ENCODE measurements at places on chromosomes 7 and 10.

- no peaks in the 10 kb centered on the region for H3K27me3 ChIP-seq
- H3K36me3 ChIP-seq = no peaks in the 10 kb centered on the region
- no peak for DNase-seq
- H3K4me3 ChIP-seq = no peak overlapping the region
Measured at GRCh38 chr7:27605283-27605682, 57.4 kb downstream of the HIBADH start.

- H3K4me1 ChIP-seq = no peaks in the 10 kb centered on the region
- DNase-seq = no peak
- no peak overlapping the region for H3K27ac ChIP-seq
Measured at GRCh38 chr10:98296524-98296923, 28.5 kb upstream of the LOXL4 start.

- H3K4me1 ChIP-seq = no peaks in the 10 kb centered on the region
- no peak overlapping the region for H3K27ac ChIP-seq
- no peaks in the 10 kb centered on the region for H3K36me3 ChIP-seq
Measured at GRCh38 chr10:49134327-49134726, 506 bp upstream of the FAM170B start.

GRCh38 chr10:22742678-22743077 is 28.3 kb upstream of the PIP4K2A start:
- no peak overlapping the region for H3K27ac ChIP-seq
- no peaks in the 10 kb centered on the region for H3K27me3 ChIP-seq
- H3K36me3 ChIP-seq = no peaks in the 10 kb centered on the region
- no peaks in the 10 kb centered on the region for H3K4me1 ChIP-seq

DNA sequence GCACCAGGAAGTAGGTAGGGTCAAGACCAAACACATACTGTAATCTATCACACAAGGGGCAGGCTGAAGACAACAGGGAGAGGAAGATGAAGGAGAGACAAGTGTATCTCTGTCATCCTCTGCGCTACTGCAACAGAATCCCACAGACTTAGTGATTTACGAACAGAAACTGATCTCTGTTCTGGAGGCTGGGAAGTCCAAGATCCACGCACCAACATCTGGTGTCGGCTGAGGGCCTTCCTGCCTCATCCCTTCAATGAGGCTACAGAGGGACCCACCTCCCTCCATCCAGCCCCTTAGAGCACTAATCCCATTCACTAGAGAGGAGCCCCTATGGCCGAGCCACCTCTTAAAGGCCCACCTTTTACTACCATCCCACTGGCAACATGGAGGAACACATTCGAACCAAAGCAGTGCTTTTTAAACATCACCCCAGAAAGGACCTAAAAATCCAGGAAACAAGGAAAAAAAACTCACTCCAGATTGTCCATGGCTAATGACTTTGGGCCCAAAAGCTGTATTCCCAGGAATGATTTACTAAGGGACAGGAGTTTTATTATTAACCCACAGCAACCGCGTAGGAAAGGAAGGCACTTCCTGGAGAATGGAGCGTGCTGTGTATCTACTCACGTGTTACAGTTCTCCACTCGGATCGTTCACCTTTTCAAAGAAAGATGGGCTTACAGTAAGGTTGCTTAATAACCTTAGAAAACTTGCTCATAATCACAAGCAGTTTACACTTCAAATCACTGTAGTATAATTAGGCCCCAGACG is 4.2 kb downstream of the BNIP3 start:
- H3K27ac ChIP-seq = peak overlapping the region; percentile 71
- H3K4me1 ChIP-seq = peaks cover 81% of the 10 kb centered on the region
- no peak overlapping the region for H3K4me3 ChIP-seq

GRCh38 chr7:77529279-77529678 is 7.8 kb upstream of the PTPN12 start:
- H3K4me3 ChIP-seq = no peak overlapping the region
- no peaks in the 10 kb centered on the region for H3K36me3 ChIP-seq
- H3K27ac ChIP-seq = no peak overlapping the region
- H3K27me3 ChIP-seq = no peaks in the 10 kb centered on the region

GRCh38 chr7:135100856-135101255 is 47.0 kb upstream of the TMEM140 start:
- no peak for DNase-seq
- peaks cover 3% of the 10 kb centered on the region for H3K4me1 ChIP-seq
- H3K4me3 ChIP-seq = no peak overlapping the region
- H3K36me3 ChIP-seq = no peaks in the 10 kb centered on the region
- no peaks in the 10 kb centered on the region for H3K27me3 ChIP-seq

- no peak for DNase-seq
- H3K4me1 ChIP-seq = peaks cover 62% of the 10 kb centered on the region
- no peaks in the 10 kb centered on the region for H3K27me3 ChIP-seq
- H3K36me3 ChIP-seq = peaks cover 41% of the 10 kb centered on the region
Measured at GRCh38 chr7:35828817-35829216, 28.0 kb downstream of the SEPTIN7 start.

DNA sequence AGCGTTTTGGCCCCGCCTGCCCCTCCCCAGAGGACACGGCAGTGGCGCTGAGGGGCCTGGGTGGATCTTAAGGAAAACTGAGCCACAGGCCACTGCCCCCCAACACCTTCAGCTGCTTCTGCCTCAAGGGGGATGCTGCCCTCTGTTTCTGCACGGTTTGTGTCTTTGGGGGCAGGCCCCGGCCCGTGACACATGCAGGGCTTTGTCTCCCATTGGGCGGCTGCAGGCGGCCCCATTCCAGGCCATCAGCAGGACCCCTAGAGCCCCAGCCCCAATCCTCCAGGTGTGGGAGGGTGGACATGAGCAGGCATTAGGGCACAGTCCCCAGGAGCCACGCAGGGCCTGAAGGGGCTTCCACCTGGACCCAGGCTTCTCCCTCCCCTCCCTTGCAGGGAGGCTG is 25.3 kb upstream of the PPP2R2D start:
- peaks cover 4% of the 10 kb centered on the region for H3K4me1 ChIP-seq
- H3K36me3 ChIP-seq = no peaks in the 10 kb centered on the region
- H3K27me3 ChIP-seq = peaks cover 40% of the 10 kb centered on the region

DNA sequence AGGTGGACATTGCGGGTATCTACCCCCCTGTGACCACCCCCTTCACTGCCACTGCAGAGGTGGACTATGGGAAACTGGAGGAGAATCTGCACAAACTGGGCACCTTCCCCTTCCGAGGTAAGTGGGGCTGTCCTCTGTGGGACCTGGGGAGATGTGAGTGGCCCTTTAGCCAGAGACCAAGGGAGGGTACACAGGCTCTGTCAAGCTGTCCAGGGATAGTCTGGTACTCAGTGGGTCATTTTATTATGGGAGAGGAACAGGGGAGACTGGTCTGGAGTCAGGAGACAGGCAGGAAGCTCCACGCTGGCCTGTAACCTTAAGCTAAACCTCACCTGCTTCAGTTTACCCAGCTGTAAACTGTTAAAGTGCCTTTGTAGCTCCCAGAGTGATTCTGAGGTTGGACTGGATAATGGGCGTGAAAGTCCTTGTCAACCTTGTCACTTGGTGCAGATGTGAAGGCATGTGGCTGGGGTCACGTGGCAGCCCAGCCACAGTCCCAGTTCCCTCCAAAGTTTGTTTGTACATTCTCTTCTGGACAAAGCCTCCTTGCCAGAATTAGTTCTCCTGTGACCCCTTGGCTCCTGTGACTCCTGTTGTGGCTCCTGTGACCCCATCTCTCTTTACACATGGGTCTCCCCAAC is 729 bp downstream of the HOGA1 start:
- no peaks in the 10 kb centered on the region for H3K27me3 ChIP-seq
- DNase-seq = no peak
- no peak overlapping the region for H3K4me3 ChIP-seq
- H3K27ac ChIP-seq = no peak overlapping the region

DNA sequence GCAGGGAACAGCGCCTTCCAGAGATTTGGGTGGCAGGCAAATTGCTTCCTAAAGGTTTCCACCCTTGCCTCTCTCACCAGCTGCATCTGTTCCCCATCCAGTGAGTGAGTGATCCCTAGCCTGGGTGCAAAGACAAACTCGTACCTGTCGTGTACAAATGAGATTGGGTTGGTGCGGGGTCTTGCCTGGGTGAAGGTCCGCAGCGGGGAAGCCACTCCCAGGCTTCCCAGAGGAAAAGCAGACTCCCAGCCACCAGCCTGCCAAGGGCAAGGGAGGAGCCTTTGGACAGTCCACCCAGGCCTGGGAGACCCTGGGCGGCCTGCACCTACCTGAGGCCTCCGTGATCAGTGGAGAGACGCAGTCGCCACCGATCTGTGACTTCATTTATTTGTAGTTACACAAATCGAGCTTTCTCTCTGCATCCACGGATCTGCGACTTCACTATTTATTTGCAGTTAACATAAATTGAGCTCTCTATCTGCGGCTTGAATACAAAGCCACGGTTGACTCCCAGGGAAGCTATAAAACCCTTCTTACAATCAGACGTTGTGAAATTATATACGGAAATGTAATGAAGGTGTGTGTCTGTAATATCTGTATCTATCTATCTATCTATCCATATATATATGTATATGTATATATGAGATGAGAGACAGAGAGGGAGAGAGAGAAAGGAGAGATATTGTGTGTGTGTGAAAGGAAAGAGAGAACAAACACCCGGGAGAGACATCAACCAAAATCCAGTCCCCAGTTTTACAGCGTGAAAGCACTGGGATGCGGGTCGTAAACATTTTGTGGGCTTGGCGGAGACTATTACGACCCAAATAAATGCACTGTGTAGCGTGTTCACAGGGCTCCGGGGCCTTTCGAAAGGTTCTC is 3.0 kb upstream of the HOXA7 start:
- DNase-seq = peak; percentile 31
- no peak overlapping the region for H3K27ac ChIP-seq
- peak overlapping the region; percentile 15 for H3K4me3 ChIP-seq
- H3K27me3 ChIP-seq = peaks cover 92% of the 10 kb centered on the region
- peaks cover 43% of the 10 kb centered on the region for H3K4me1 ChIP-seq

- DNase-seq = no peak
- H3K4me3 ChIP-seq = no peak overlapping the region
- no peaks in the 10 kb centered on the region for H3K27me3 ChIP-seq
- H3K27ac ChIP-seq = no peak overlapping the region
Measured at GRCh38 chr7:85065306-85065705, 121.5 kb downstream of the SEMA3D start.

GRCh38 chr10:14681305-14681704 is 93.4 kb downstream of the FAM107B start:
- H3K27ac ChIP-seq = no peak overlapping the region
- DNase-seq = no peak
- no peaks in the 10 kb centered on the region for H3K36me3 ChIP-seq
- no peaks in the 10 kb centered on the region for H3K27me3 ChIP-seq
- H3K4me1 ChIP-seq = peaks cover 6% of the 10 kb centered on the region

DNA sequence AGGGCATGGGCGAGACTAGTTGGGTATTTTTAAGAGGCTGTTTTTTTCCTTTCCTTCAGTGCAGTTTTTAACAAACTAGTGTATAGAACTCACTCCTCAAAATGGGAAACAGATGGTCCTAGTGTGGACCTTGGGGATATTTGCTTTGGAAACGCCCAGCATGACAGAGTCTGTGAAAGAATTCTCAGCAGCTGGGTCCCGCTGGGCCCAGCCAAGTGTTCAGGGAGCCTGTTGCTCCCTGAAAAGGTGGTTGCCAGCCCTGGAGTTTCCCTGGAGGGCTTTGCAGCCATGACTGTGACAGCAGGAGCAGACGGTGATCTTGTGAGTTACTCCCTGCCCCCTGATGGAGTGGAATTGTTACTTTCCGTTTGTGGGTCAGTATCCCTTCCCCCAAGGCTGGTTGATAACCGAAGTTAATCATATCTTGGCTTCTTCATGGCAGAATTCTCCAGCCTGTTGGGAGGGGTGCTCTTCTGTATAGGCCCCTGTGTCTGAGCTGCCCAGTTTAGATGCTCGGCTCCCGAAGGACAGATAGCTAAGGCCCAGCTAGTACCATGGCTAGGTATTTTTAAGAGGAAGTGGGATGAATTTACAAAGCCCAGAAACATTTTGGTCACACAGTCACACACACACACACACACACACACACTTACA is 278.6 kb upstream of the HABP2 start:
- no peaks in the 10 kb centered on the region for H3K36me3 ChIP-seq
- no peak overlapping the region for H3K27ac ChIP-seq
- H3K4me1 ChIP-seq = no peaks in the 10 kb centered on the region
- H3K27me3 ChIP-seq = peaks cover 12% of the 10 kb centered on the region
- no peak overlapping the region for H3K4me3 ChIP-seq
- DNase-seq = no peak

GRCh38 chr10:52927678-52928077 is 155.1 kb upstream of the MBL2 start:
- no peaks in the 10 kb centered on the region for H3K4me1 ChIP-seq
- no peak overlapping the region for H3K27ac ChIP-seq
- no peaks in the 10 kb centered on the region for H3K27me3 ChIP-seq
- no peak overlapping the region for H3K4me3 ChIP-seq
- DNase-seq = no peak

DNA sequence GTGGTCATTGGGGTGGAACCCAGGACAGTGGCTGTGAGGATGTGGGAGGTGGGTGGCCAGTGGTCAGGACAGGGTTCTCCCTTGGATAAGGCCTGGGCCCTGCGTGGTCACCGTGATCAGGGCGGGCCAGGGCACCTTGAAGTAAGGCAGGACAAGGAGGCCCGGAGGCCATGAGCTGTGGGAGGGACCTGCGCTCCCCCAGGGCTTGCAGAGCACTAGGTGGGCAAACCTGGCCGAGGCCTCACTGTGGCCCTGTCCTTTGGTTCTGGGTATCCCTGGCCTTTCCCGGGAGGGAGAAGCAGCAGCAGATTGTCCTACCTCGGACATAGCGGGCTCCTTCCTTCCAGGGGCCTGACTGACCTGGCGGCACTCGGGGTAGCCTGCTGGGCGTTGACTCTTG is 144.8 kb upstream of the RET start:
- H3K27ac ChIP-seq = no peak overlapping the region
- DNase-seq = no peak
- peaks cover 45% of the 10 kb centered on the region for H3K27me3 ChIP-seq
- H3K4me3 ChIP-seq = no peak overlapping the region

- H3K27me3 ChIP-seq = no peaks in the 10 kb centered on the region
- H3K36me3 ChIP-seq = no peaks in the 10 kb centered on the region
- H3K27ac ChIP-seq = no peak overlapping the region
- DNase-seq = no peak
Measured at GRCh38 chr7:44275146-44275545, 50.2 kb downstream of the CAMK2B start.

DNA sequence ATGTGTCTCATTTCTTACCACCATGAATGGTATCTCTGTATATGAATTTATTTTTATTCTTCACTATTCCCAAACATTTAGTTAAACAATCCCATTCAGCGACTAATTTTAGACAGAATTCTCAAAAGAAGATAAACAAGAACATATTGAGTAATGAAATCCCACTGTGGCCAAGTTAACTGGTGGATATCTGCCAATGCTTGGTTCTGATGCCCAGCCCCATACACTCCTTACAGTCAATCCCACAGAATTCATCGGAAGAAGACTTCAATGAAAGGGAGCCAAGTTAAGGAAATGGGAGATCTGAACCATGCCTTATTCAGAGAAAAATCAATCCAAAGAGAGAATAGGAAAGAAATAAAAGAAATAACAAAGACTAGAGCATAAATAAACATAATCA is 518.0 kb downstream of the XPNPEP1 start:
- H3K36me3 ChIP-seq = no peaks in the 10 kb centered on the region
- no peaks in the 10 kb centered on the region for H3K27me3 ChIP-seq
- DNase-seq = no peak
- no peak overlapping the region for H3K4me3 ChIP-seq
- H3K4me1 ChIP-seq = no peaks in the 10 kb centered on the region

GRCh38 chr10:123633106-123633505 is 33.0 kb upstream of the GPR26 start:
- no peak for DNase-seq
- no peaks in the 10 kb centered on the region for H3K4me1 ChIP-seq
- no peak overlapping the region for H3K4me3 ChIP-seq
- H3K36me3 ChIP-seq = no peaks in the 10 kb centered on the region
- H3K27ac ChIP-seq = no peak overlapping the region

Measured in activated T-cell treated with anti-CD3 and anti-CD28 coated beads, Interleukin-2, amount 50 U/mL, for 24 hours (primary cell).